ENCODE measurements at places on chromosomes 3 and 15.

GRCh38 chr3:146569314-146569713, 24.9 kb upstream of the PLSCR1 start:
- DNase-seq, result no peak

- no peak for DNase-seq
These were observed 65.4 kb upstream of the SEC61A1 start for GRCh38 chr3:127986803-127987202.

GRCh38 chr3:107942244-107942643, 148.6 kb downstream of the CD47 start:
- no peak for DNase-seq

GRCh38 chr3:171419457-171419856, 40.7 kb downstream of the TNIK start:
- no peak for DNase-seq

GRCh38 chr3:141403576-141403975, 35.3 kb downstream of the ZBTB38 start:
- DNase-seq, result no peak

GRCh38 chr3:16249336-16249735, 15.4 kb downstream of the DPH3 start:
- DNase-seq, result no peak

DNA sequence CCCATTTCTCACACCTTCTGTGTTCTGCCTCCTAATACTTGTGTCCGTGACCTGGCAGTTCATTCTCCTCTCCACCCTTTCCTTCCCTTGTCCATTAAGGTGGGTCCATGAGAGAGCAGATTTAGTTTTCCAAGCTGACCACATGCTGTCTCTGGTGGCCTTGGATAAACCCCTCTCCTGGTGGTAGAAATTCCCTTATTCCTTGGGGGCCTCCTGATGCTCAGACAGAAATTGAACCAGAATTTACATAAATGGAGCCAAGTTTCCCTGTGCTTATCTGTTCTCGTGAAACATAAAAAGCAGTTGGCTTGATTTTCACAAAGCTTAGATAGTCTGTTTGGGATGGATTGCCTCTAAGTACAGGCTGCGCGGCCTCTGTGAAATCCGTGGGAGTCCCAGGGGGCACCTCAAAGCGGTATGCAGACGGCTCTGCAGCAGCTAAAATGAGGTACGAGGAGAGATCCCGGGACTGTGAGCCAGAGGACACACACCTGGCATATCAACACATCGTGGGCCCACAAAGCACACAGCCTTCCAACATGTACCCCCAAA, 101.0 kb upstream of the NMNAT3 start:
- DNase-seq, result no peak

DNA sequence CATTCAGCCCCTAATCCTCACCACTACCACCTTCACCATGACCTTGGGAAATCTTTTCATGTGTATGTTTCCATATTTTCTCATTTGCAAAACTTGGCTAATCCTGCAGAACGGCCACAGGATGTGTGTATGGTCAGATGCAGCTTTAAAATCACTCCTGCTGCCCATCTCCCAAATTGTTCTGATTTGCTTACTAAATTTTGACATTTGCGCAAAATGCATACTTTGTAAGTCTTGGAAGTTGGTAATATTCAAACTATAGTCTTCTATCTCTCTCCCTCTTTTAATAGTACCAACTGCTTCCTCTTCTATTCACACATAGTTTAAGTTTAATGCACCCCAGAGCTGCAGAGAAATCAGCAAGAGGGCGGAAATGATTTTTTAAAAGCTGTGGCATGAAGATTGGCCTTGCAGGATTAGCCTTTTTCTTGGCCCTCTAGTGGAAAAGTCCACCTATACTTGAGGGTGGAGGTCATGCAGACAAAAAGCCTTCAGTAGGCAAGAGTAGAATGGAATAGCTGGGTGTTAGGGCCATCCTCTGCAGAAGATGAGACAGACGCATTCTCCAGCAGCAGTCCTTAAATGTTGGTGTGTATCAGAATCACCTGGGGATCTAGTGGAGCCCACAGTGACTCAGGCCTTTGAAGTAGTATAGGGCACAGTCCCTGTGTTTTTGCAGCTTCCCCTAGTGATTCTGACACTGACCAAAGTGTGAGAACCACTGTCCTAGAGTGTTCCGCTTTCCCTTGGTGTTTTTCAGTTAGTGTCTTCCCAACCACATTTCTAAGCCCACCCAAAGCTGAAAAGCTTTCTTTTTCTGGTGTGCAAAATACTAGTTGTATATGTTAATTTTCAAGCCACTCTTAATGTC, 181.7 kb downstream of the CHST2 start:
- DNase-seq, result no peak
